Activated T-cell treated with anti-CD3 and anti-CD28 coated beads, Interleukin-2, amount 50 U/mL, for 48 hours (primary cell): ENCODE measurements at places on chromosomes 4 and X.

GRCh38 chr4:153146031-153146430 lies 58.2 kb upstream of the TRIM2 start:
- DNase-seq, result no peak

GRCh38 chr4:89899854-89900253 lies 5.2 kb downstream of the MMRN1 start:
- no peak for DNase-seq

DNA sequence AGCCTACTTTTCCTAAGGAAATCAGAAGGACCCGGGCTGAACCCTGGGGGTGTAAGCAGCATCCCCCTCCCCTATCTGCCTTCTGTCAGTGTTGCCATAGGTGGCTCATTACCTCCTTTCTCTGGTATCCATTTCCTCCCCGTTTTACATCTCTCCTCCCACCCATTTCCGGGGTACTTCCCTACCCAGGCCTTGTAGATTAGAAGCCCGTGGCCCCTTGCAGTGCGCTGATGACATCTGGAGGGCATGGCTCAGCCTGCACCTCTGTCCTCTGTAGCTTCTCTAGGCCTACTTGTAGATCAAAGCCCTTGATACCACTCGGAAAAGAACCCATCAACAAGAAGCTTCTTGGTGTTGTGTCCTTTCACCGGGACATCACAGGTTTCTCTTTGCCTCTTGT lies 71.8 kb downstream of the NBDY start:
- DNase-seq, result peak; percentile 65

DNA sequence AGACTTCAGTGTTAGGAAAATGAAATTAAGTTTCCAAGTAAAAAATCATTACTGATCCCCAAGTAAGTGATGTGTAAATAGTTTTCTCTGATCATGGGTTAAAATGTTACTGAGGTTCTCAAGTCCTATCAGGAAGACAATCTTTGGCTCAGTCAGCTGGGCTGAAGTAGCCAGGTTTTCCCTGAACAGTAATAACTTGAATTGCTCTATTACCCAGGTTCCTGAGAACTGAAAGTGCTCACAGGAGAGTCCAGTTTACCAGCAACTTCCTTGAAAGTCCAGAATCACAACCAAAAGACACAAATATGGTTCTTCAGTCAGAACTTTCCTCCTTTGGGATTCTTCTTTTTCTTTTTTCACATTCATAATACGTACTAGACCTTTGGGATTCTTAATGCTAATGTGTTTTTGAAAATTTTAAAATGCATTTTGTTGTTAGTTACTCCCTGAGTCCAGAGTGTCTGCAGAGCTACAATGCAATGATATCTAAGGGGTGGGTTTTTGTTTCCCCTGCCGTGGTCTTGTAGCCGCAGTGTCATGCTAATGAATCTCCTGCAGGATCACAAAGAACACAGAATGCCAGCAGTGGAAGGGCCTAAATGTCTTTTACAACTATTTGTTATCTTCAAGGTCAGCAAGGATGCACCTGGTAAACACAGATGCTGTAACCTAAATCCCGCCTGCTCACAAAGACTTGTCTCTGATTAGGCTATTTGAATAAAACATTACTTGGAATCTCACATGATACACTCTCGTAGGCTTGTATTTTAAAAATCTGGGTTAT lies 439.8 kb upstream of the NR3C2 start:
- no peak for DNase-seq
